ENCODE measurements at places on chromosomes 3 and 15.
A peak's percentile ranks its signal among the peaks of the same experiment; 100 is the strongest.

- no peak for DNase-seq
Measured at GRCh38 chr15:40162552-40162951, 1.7 kb downstream of the BUB1B start.

GRCh38 chr3:165919284-165919683 is 82.1 kb upstream of the BCHE start:
- DNase-seq = no peak

DNA sequence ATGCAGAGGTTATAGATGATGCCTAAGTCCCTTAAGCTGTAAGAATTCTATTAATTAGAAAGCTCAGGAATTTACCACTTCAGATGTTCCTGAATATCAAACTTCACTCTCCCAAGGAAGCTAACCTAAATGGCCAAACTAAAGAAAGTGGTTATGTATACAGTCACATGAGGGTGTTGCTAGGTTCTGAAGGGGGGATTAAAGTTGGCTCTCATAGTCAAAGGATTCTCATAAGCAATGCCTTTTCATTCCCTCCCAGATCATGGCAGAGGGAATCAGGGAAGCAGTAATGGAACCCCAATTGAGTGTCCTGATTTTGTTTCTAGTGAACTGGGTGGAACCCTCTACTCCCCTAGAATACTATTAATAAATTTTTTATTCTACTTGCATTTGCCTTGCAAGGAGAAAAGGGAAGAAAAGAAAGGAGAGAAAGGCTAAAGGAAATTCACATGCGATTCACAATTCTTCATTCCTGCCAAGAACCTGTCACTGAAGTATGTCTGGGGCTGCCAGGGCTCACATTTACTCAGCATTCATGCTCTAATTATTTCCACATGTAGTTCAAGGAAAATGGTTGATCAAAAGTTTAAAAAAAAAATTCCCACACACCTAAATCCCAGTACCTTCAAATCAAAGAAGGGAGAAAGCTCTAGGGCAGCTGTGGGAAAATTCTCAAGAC is 25.1 kb downstream of the FSTL1 start:
- DNase-seq = no peak

DNA sequence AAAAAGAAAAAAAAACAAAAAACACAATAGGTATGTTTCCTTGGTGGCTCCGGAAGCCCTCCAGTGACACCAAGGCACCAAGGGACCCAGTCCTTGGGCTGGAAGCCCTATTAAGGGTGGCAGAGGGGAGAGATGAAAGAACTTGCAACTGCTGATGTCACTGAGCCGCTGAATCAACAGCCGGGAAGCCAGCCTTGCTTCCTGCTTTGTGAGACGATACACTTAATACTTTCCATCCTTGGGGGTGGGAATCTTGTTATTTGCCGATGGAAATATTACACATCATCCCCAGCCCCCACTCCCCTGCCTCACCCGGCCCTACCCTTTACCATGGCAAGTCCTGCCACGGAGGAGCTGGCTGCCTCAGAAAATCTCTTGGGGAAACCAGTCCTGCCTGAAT is 5.6 kb upstream of the ISLR2 start:
- no peak for DNase-seq

DNA sequence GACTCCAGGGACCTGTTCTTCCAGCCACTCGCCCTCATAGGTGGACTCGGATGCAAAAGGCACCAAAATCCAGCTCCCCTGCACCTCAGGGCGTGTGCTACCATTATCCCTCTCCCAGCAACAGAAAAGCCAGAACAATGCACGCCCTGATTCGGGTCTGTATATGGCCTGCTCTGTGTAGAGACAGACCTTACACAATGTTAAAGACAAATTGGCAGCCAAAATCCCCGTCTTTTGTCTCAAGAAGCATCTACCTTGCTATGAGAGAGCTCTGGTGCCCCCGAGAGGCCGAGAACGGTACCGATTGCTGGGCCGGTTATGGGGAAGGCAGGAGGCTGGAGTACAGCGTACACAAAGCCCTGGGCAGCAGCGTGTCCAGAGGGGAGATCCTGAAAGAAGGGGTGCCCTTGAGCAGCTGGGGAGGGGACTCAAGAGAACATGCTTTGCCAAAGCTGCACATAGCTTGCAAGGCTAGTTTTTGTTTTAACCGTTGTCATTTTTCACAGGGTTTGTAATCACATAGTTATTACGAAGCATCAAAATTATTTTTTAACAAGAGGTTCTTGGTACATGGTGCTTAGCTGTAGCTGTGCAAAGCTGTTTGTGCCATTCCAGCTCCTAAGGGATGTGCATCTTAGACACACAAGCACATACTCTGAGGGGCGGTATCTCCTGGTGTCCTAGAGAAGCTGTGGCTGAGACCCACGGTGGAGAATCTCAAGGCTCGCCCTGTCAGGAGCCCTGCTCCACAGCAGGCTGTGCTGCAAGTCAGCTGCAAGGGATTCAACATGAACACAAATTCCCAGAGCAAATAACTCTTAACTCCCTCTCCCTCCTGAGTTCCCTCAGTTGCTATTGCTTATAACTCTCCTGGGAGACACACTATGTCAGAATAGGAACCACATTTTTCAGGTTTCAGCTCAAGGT is 461.5 kb upstream of the PPP2R3A start:
- DNase-seq = peak; percentile 62

DNA sequence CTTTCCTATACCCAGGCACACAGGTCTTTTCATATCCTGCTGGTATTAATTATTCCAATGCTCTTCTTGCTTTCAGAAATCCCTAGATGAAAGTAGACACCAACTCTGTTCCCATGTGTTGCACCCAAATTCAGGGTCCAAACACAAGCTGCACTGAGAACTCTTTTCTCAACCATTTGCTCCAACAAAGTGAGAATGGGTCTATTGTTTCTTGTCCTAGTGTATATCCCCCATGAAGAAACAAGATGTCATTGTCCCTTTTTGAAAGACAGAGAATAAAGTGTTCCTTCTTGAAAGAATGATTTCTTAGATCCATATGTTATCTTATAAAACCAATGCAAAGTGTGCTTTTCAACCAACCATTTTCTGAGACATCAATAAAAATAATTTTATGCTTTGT is 353.7 kb downstream of the CNTN6 start:
- DNase-seq = peak; percentile 36

DNA sequence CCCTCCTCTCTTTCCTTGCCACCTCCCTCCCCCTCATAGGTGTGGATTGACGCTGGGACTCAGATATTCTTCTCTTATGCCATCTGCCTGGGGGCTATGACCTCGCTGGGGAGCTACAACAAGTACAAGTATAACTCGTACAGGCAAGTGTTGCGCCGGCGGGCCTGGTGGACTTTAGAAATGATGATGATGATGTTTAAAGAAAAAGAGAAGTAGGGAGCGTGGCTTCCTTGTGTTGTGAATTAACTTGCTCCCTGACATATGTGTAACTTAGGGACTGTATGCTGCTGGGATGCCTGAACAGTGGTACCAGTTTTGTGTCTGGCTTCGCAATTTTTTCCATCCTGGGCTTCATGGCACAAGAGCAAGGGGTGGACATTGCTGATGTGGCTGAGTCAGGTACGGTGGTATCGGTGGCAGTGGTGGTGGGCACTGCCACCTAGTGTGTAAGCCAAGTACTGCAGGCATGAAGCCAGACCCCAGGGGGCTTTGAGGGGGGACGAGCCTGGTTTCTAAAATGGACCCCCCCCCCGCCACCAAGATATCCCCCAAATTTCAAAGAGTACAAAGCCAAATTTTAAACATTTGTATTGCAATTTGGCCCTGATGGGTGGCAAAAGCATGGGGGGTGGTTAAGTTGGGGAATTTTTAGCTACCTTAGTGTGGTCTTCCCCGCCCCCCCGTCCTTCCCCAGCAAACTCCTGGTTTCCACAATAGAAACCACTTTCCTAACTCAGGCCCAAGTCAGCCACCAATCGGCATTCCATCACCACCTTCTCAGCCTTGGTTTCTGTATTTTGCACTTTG is 65.6 kb downstream of the SLC6A6 start:
- DNase-seq = no peak
